ENCODE measurements at places on chromosomes 13 and 19.

DNA sequence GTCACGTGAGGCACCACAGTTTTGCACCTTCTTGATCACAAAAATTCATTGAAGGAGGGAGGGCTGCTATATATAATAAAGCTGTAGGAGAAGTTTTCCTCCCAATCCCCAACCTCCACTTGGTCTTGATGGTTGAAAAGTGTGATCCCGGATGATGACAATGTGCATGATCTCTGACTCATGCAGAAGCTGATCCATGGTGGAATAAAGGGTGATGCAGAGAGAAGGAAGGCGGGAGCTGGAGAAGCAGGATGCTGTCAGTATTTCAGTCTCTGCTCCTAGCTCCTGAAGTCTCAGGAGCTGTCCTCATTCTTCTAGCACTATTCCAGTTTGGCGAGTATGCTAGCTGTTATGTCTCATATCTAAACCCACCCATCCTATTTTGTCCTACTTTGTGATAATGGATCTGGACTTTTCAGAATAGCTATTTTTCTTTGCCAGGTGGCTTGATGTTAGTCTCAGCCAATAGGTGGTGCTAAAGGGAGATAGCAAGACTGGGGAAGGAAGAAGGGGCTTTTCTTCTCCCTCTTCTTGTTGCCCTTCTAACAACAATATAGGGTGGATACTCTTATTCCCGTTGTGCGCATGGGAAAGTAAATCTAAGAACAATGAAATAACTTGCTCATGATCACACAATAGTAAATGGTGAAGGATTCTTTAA lies 65.6 kb upstream of the HTR2A start:
- DNase-seq: no peak

DNA sequence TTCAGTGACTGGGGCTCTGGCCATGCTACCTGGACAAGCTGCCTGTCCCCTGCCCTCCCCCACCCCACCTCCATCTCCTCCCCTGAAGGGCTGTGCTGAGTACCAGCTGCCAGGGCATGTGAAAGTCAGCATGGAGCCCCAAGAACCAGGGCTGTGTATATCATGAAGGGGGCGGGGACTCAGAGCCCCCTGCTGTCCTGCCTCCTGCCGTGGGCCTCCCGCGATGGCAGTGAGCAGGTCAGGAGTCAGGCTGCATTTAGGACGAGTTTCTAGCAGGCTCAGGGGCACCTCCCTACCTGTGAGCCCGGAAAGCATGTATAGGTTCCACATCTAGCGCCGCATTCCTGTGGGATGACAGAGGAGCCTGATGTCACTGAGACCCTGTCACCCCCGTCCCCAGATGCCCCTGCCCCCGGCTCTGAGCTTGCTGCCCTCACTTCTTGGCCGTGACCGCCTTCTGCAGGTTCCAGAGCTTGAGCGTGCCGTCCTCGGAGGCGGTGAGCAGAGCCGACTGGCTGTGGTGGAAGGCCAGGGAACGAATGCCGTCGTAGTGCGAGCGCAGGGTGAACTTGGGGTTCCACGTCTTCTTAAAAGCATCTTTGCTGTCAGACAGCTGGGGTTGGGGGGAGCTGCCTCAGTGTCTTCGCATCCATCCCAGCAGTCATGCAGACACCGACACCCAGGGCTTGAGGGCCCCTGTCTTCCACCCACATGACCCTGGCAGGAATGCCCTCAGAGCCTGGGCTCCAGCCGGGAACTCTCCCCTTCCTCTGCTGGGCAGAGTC lies 8.3 kb upstream of the PRKD2 start:
- no peak for DNase-seq

- DNase-seq: no peak
Observed at GRCh38 chr19:6588508-6589345, 2.2 kb downstream of the CD70 start.

DNA sequence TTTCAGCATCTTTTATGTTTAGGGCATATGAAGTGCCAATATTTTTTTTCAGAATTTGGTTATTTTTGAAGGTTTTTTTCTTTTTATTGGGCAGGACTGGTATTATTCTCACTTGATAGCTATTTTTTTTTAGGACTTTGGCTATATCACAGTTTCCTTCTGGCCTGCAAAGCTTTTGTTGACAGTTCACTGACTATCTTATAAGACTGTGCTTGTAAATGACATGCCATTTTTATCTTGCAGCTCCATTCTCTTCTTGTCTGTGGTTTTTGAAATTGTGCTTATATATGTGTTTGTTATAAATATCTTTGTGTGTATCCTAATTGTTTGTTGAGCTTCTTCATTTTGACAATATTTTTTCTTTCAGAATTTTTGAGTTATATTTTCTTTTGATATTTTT lies 26.4 kb upstream of the ZNF431 start:
- no peak for DNase-seq

GRCh38 chr13:61960981-61961380 lies 545.3 kb upstream of the PCDH20 start:
- no peak for DNase-seq

DNA sequence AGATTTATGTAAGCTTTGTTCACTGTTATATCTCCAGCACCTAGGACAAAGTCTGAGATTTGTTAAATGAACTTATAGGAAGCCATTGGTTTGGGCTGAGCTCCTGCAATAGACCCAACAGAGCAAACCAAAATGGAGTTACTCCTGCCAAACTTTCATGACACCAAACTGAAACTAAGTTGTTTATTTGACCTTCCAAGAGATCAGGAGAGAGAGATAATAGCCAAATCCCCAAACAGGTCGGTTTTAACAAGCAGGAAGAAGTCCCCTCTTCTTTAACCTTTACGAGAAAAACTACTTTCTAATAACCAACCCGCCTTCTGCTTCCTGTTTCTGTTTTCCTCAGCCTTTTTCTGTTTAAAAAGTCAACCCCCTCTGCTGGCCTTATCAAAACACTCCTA lies 54.9 kb upstream of the ATP12A start:
- peak; percentile 74 for DNase-seq

DNA sequence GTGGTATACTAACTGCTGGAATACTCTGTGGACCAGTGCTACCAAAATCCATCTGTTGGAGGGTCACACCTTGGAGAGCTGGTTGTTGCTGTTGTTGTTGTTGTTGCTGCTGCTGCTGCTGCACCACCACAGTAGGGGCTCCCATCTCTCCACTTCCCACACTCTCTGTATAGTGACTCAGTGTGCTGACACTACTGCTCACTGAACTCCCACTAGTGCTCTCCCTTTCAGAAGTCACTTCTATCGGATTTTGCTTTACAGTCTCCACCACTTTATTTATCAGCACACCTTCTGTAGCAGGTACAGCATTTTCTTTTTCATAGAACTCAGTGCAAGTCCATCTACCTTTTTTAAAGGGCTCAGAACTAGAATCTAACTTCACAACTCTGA lies 1.7 kb downstream of the TSC22D1 start:
- DNase-seq: no peak

- no peak for DNase-seq
Observed at GRCh38 chr13:48163061-48163460, 68.2 kb upstream of the MED4 start.

GRCh38 chr19:2413629-2414028 lies 13.8 kb downstream of the TIMM13 start:
- no peak for DNase-seq

- DNase-seq: peak; percentile 42
Observed at GRCh38 chr13:110869805-110870706, 44.8 kb downstream of the ANKRD10 start.

DNA sequence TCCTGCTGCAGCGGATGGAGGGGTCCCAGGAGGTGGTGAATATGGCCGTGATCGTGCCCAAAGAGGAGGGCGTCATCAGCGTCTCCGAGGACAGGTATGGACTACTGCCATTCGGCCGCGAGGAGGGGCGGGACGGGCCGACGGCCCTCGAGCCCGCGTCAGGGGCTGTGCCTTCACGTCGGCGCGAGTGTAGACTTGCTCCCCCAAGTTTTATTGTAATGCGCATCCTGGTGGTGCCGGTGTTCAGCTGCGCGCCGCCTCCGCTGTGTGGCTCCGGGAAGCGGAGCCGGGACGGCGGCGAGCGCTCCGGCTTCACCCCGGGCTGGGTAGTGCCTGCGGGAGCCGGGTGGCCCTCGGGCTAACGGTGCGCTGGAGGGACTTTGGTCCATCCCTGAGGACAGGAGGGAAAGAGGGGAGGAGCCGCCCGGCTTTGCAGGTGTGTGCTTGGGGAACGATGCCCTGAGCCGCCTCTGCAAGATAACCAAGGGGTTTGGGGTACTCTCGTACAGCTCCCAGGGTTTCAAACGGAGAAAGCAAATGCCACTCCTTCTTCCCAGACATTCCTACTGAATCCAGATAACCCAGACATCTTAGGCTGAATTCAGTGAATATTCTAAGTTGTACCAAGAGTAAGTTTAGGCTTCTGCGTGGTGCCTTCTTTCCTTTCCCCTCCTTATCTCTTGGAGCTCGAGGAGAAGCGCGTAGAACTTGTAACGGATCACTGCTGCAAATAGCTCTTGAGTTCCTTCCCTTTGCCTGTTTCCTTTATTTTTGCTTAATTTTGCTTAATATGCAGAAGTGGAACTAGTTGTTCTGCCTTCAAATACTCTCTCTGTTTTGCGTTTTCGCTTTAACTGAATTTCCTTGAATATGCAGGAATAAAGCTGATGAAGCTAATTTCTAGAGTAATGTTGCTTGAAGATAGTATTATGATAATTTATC lies 740 bp downstream of the WDFY2 start:
- DNase-seq: peak; percentile 80

DNA sequence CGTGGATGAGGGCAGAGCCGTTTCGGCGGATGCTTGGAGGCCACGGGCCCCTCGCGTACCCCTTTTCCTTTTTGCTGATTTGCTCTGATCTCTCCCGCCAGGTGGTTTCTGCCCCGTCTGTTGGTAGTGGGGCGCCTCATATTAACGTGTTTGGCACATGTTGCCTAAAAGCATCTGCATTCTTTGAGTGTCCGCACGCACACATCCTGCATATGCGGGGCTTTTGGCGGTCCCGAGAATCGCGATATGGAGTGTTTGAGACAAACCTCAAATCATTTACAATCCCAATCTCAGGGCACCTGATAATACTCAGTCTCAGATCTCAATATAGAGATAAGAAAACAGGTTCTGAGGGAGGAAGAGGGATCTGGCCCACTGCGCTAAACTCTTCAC lies 809 bp downstream of the U2AF2 start:
- DNase-seq: no peak

- no peak for DNase-seq
Observed at GRCh38 chr19:34243876-34244578, 10.3 kb upstream of the GARRE1 start.

DNA sequence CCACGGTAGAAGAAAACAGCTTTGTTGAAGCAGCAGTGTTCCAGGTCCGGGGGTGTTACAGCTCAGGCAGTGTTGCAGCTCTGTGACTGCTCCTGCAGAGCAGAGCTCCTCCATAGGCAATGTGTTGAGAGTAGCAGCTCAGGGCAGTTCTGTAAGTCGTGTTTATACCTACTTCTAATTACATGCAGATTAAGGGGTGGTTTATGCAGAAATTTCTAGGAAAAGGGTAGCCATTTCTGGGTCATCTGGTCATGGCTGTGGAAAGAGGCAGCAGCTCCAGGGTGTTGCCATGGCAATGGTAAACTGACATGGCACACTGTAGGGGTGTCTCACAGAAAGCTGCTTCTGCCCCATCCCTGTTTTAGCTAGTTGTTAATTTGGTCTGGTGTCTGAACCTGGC lies 316.4 kb downstream of the GPC5 start:
- no peak for DNase-seq

Measured in activated CD4-positive, alpha-beta T cell treated with anti-CD3 and anti-CD28 coated beads, Interleukin-10, Interleukin-2, amounts not matched to agents 100 ng/mL and 50 ng/mL, durations not matched to agents 16 hours and 8 hours (primary cell).